ENCODE measurements at places on chromosomes 7 and 10.

DNA sequence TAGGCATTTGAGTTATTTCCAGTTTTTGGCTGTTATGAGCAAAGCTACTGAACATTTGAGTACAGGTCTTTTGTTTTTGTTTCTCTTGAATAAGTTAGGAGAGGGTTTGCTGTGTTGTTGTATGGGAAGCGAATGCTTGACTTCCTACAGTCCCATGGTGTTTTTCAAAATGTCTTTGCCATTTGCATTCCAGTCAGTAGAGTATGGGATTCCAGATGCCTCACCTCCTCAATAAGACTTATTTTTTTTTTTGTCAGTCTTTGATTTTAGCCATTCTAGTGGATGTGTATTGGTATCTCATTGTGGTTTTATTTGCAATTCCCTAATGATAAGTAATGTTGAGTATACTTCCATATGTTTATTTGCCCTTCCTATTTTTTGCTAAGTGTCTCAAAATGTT, 19.4 kb downstream of the CDK13 start:
- no peak for DNase-seq

DNA sequence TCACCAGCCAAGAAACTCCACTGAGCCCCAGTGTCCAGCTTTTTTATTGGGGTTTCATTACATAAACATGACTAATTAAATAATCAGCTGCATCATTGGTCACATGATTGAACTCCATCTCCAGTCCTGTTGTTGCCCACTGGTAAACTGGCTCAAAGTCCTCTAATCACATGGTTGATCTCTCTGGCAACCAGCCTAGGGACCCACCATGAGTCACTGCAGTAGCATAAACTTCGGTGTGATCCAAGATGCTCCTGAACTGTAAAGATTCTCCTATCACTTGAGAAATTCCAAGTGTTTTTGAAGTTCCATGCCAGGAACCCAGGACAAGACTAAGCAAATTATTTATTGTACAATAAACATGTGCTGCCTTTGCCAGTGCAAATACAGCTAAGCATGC, 130.4 kb upstream of the AUTS2 start:
- DNase-seq = no peak

GRCh38 chr10:27998178-27998953, 513 bp downstream of the ODAD2 start:
- DNase-seq = no peak

GRCh38 chr7:27210441-27211083, 10.7 kb upstream of the HOXA13 start:
- peak; percentile 37 for DNase-seq

DNA sequence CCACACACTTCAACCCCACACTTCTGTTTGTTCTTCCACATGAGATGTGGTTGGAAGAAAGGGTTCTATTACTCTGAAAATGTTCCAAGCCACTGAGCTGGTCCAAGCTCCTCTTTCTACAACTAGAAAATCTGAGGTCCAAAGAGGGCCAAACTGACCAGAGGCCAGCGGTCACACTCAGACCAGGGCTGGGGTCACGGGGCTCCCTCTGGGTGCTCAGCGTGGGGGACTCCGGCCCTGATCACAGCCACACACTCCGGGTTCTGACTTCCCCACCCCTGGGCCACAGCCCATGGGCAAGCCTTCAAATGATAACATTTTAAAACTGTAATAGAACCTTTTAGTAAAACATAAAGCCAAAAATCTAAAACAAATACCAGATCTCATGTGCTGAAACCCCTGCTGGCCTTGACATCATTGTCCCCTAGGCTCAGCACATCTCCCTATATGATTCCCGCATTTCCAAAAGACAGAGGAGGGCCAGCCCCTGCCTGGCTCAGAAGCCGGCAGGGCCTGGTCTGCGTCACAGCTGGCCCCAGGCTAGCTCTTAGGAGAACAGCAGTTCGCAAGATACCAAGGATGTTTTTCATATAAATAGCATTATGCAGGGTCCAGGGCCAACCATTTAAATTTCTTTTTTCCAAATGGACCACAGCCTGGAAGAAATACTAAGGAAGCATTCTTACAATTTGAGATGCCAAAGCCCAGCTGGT, 3.3 kb downstream of the CRYGN start:
- no peak for DNase-seq

- DNase-seq = no peak
Measured at GRCh38 chr10:75498884-75499350, 67.5 kb downstream of the LRMDA start.

- no peak for DNase-seq
Measured at GRCh38 chr7:155739538-155740143, 72.6 kb downstream of the SHH start.

GRCh38 chr10:12636571-12636970, 287.2 kb downstream of the CAMK1D start:
- no peak for DNase-seq

DNA sequence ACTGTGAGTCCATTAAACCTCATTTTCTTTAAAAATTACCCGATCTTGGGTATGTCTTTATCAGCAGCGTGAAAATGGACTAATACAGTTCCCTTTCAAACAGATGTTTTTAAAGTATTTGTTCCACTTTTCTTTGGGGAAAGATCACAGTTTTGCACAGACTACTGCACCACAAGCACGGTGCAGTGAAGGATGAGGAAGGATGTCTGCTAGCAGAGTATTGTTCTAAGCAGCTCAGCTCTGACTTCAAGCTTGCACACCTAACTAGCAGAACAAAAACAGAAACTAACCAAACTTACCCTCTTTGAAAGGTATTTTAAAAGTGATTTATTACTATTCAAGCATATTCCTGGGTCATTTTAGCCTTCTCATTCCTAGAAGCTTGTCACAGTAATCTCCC, 20.0 kb downstream of the THNSL1 start:
- no peak for DNase-seq

DNA sequence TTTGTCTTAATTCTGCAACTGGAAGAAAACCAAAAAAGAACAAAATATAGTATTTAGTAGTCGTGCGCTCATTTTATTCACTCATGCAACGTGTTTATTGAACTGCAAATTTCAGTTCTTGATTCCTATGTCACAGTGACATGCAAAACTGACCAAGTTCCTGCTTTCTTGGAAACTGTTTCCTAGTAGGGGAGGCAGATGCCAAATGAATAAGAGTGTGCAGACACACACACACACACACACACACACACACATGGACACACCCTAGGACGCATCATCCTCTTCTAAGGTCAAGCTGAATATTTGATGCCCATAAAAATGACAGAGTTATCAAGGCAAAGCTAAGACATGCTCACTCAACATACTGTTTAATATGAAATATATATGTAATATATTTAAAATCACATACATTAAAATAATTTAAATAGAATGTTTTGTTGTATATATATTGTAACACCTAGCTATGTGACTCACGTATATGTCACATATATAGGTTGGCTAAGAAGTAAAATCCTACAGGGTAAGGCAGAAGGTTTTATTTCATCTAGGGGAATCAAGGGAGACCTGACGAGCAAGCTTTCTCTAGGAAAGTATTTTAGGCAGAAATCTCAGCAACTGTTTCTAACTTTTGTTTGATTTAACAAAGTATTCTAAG, 79.6 kb downstream of the SVIL start:
- DNase-seq = no peak

DNA sequence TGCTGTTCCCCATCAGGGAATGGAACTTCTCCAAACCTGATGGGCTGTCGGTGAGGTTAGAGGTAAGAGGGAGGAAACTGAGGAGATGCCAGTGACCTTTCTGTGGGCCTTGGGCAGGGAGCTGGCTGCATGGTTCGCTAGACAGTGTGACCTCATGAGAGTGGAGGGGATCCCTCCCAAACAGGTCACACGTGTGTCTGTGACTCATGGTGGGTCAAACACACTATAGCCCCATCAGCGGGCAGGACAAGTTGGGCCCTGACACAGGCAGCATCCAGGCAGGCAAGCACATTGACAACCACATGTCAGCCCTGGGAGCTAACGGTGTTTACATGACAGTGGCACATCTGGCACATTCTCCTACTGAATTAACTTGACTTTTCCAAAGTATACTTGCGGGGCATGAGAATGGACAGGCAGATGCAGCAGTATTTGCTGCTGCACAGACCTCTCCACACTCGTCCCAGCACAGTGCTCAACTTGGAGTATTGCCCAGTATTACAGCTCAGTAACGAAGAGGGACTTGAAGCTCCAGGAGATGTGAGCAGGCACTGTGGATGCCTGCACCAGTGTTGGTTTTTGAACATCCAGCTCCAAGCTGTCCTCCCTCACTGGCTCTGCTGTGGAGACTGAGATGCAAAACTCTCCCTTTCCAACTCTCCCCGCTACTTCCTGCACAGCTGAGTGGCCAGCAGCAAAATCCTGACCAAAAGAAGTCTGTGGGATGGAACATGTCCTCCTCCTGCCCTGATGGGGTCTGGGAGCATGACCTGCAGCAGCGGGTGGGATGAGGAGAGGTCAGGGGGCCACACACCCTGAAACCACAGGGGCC, 199.6 kb downstream of the WDR37 start:
- DNase-seq = no peak

- DNase-seq = peak; percentile 68
Measured at GRCh38 chr10:121910673-121911420, 17.0 kb downstream of the ATE1 start.

Measured in COLO829 (cell line).